ENCODE measurements at places on chromosomes 6 and 20. TPM values are rescaled to one million over a fixed set of nuclear protein-coding genes. Genes with fewer than 3 reads are reported as not detected.

Gene ID4
- 3.7 TPM for total RNA-seq

Gene PCK1
- total RNA-seq, result not detected

Gene SEMG2
- not detected for total RNA-seq

Gene SFT2D1
- 29.4 TPM for total RNA-seq

Gene CDH26
- not detected for total RNA-seq

Gene LAMA2
- total RNA-seq, result 25.0 TPM

Gene DDX43
- total RNA-seq, result 0.75 TPM

Gene ZNF334
- 1.2 TPM for total RNA-seq
